Aorta (tissue), 5 donors: ENCODE measurements at places on chromosomes 3 and 15.

DNA sequence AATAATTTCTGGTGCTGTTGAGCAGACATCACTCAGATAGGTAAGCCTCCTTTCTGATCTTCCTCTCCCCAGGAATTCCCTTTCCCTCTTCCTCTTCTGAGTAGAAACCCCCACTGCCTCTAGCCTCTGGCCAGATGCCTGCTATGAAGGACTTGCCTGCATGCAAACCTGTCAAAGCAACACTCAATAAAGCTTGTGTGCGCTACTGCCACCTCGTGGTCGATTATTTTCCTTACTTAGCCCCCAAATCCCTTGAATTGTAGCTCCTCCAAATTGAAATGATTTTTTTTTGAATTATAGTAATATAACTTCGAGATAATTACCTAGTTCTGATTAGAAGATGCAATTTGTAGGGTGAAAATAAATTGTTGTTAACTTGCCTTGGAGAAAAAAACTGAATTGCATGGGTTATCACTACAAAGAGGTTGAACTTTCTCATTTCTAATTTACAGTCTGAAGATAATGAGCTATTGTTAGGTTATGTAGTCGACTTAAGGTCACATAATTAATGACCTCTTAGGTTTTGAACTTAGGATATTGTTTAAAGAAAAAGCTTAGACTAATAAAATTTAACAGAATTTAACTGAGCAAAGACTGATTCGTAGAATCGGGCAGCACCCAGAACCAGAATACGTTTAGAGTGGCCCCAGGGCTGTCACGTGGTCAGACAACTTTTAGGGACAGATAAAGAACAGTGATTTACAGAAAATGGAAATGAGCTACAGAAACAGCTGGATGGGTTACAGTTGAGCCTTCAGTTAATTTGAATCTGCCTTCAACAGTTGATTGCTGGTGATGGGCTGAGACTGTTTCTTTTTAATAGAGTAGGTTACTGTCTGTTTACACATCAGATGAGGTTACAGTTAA, 269.3 kb downstream of the ARPP21 start:
- no peaks in the 10 kb centered on the region for H3K4me1 ChIP-seq
- no peak overlapping the region for H3K4me3 ChIP-seq
- no peaks in the 10 kb centered on the region for H3K27me3 ChIP-seq

DNA sequence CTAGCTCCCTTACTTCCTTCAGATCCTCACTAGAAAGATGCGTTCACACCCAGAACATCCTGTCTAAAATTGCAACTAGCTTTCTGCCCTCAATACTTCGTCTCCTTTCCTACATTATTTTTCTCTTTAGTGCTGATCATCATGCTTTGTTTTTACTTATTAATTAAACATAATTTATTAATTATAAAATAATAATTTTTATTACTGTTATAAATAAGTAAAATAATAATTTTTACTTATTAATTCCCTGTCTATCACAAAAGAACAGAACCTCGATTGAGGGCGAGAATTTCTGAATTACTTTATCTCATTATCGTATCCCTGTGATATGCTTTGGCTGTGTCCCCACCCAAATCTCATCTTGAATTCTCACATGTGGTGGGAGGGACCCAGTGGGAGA, 41.3 kb downstream of the GOLIM4 start:
- no peak for DNase-seq
- no peaks in the 10 kb centered on the region for H3K27me3 ChIP-seq
- no peaks in the 10 kb centered on the region for H3K36me3 ChIP-seq
- no peak overlapping the region for H3K27ac ChIP-seq
- H3K4me3 ChIP-seq: no peak overlapping the region

- DNase-seq: no peak
- H3K4me1 ChIP-seq: no peaks in the 10 kb centered on the region
- H3K4me3 ChIP-seq: no peak overlapping the region
- H3K36me3 ChIP-seq: no peaks in the 10 kb centered on the region
- H3K27ac ChIP-seq: no peak overlapping the region
These were observed 6.1 kb downstream of the OR5H15 start for GRCh38 chr3:98172621-98173020.

GRCh38 chr3:156052115-156052514, 68.3 kb upstream of the KCNAB1 start:
- H3K36me3 ChIP-seq: no peaks in the 10 kb centered on the region
- DNase-seq: no peak
- H3K4me3 ChIP-seq: no peak overlapping the region
- no peaks in the 10 kb centered on the region for H3K4me1 ChIP-seq
- H3K27me3 ChIP-seq: no peaks in the 10 kb centered on the region

DNA sequence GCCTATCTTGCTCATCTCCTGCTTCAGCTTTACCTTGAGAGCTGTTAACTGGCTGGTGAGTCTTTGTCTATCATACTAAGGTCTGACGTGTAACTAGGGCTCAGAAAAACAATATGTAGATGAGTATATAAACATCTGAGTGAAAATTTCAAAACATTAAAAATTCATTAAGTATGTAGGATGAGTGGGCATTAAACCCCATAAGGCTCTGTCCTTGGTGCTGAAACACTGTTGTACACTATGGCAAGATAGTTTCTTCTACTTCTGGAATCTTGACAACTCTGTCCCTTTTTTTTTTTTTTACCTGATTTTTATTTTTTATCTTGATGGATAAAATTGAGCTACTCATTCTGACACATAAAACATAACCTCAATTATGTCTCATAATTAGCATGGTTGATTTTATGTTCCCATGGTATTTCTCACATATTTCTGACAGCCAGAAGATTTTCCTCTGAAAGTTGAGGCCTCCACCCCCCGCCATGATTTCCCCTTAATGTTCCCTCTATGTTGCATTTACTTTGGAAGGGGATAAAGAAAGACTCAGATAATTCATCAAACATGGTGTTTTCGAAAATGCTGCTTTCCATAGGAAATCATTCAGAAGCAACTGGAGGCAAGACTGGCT, 54.3 kb downstream of the DGKG start:
- peaks cover 10% of the 10 kb centered on the region for H3K36me3 ChIP-seq
- no peak overlapping the region for H3K27ac ChIP-seq
- no peak for DNase-seq
- H3K27me3 ChIP-seq: no peaks in the 10 kb centered on the region
- no peaks in the 10 kb centered on the region for H3K4me1 ChIP-seq

DNA sequence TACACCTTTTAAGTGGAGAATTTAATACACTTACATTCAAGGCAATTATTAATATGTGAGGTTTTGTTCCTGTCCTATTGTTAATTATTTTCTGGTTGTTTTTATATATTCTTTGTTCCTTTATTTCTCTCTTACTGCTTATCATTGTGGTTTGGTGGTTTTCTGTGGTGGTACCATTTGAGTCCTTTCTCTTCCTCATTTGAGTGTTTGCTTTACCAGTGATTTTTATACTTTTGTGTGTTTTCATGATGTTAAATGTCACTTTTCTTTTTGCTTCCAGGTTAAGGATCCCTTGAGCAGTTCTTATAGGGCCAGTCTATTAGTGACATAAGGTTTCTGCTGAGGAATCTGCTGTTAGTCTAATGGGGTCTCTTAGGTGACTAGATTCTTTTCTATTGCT, 116.5 kb downstream of the LRRK1 start:
- no peak for DNase-seq
- H3K27ac ChIP-seq: no peak overlapping the region
- H3K4me1 ChIP-seq: no peaks in the 10 kb centered on the region
- H3K4me3 ChIP-seq: no peak overlapping the region

GRCh38 chr3:52046186-52046901, 10.0 kb downstream of the DUSP7 start:
- H3K27ac ChIP-seq: peak overlapping the region; percentile 64
- peak; percentile 91 for DNase-seq
- H3K27me3 ChIP-seq: no peaks in the 10 kb centered on the region
- H3K4me1 ChIP-seq: no peaks in the 10 kb centered on the region
